ENCODE measurements at places on chromosomes 1 and 21. TPM values are rescaled to one million over a fixed set of nuclear protein-coding genes. Genes with fewer than 3 reads are reported as not detected.

DNA sequence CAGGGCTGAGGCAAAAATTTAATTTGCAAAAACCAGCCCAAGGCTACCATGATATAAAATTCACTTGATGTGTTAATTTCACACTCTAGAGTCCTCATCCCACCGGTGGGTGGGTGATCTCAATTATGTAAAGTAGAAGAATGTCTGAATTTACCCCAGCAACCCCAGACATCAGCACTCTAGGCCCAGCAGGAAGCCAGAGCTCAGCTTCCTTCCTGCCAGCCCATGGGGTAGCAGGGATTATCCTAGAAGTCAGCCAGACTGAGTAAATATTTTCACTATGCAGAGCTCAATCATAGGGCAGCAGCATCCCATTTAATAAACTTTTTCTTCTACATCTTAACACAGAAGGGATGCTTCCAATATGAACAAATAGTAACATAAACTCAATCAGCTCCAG lies 71.0 kb downstream of the SIPA1L2 start:
- DNase-seq = no peak

- DNase-seq = no peak
These were observed 29.3 kb upstream of the MAN1C1 start for GRCh38 chr1:25587290-25587689.

The S100A1 gene
- not detected for total RNA-seq

The SPATA1 gene
- total RNA-seq = 1.2 TPM

GRCh38 chr1:232597721-232598120 lies 32.2 kb downstream of the SIPA1L2 start:
- DNase-seq = no peak

The SPATA21 gene
- total RNA-seq = not detected

GRCh38 chr21:24188506-24188905 lies 1418.8 kb downstream of the MRPL39 start:
- no peak for DNase-seq

- no peak for DNase-seq
These were observed 25.8 kb downstream of the COL18A1 start for GRCh38 chr21:45430521-45431501.

GRCh38 chr1:59541891-59542290 lies 245.0 kb downstream of the FGGY start:
- no peak for DNase-seq

- DNase-seq = no peak
These were observed 1.8 kb downstream of the NPPA start for GRCh38 chr1:11845641-11846335.

GRCh38 chr1:9294910-9295636 lies 2.4 kb downstream of the SPSB1 start:
- DNase-seq = no peak

The IGSF3 gene
- total RNA-seq = 32.5 TPM

- DNase-seq = no peak
These were observed 2.2 kb upstream of the GBP6 start for GRCh38 chr1:89361681-89362080.

DNA sequence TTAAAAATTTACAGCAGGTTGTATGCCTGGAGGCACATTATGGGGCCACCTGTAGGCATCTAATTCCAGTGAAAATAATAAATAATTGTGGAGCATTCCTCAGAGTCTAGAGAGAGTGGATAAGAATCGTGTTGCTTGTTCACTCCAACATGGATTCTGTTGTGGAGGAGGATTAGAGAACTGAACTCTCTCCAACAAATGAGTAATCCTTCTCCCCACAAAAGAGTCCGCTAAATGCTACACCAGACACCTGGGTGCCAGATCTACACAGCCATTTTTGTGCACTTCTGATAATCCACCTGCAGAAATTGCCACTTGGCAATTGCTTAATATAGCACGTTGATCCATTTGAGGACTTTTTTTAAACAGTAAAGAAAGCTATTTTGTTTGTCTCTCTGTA lies 113.7 kb upstream of the DPYD start:
- DNase-seq = no peak

DNA sequence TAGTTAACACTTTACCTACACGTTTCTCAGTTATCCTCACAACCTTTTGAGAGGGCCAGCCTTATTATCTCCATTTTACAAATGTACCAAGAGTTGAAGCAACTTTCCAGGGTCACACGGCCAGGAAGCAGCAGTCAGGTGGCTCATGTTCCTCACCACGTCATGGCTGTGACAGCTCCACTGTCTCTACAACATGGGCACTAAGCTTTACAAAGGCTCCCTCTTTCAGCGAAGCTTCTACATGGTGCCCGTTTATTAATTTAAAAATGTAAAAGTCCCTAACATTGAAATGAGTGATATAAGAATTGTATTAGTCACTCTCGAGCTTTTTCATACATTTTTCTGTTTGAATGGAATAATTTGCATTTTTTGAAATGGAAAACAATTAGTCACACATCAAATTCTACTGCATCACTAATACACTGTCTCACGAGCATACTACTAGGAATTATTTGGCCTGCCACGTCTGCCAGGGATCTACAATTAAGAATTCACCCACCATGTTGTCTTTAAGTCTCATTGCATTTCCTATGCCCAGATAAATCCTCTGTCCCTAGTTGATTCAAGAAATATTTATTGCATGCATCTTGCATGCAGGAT lies 28.4 kb upstream of the LIN9 start:
- DNase-seq = no peak

GRCh38 chr1:228112167-228112566 lies 3.1 kb upstream of the MRPL55 start:
- no peak for DNase-seq

The HCN3 gene
- total RNA-seq = 3.0 TPM

The NUDT4B gene
- total RNA-seq = 3.7 TPM

- DNase-seq = peak; percentile 4
These were observed 339 bp upstream of the RNPC3 start for GRCh38 chr1:103525114-103525606.

The AMY1C gene
- not detected for total RNA-seq

- DNase-seq = no peak
These were observed 283.1 kb downstream of the DSCAM start for GRCh38 chr21:40563900-40564299.

GRCh38 chr21:30227633-30228404 lies 11.9 kb upstream of the CLDN8 start:
- DNase-seq = peak; percentile 69

GRCh38 chr1:167200749-167201148 lies 19.9 kb upstream of the POU2F1 start:
- DNase-seq = no peak

The THEM4 gene
- 16.5 TPM for total RNA-seq

DNA sequence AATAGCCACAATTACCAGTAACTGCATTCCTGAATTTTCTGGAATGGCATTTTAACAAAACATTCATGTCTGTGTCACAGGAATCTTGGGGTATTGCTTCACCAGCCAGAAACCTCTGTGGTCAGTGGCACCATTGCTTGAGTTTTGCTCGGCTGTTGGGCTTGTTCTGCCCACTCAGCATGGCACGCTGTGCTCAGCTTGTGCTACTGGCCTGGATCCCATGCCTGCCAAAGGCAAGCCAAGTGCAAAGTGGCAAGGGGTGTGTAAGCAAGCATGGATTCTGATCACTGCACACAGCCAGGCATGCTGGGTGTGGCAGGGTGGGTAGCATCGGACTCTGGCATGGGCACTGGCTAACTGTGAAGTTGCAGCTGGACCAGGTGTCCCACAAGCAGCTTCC lies 1150.9 kb downstream of the MRPL39 start:
- DNase-seq = no peak

- no peak for DNase-seq
These were observed 13.4 kb downstream of the RTCA start for GRCh38 chr1:100279358-100279923.

The CACNA1S gene
- total RNA-seq = 1.9 TPM

GRCh38 chr1:112093372-112093694 lies 103.9 kb upstream of the KCND3 start:
- no peak for DNase-seq

The HENMT1 gene
- total RNA-seq = 11.4 TPM

DNA sequence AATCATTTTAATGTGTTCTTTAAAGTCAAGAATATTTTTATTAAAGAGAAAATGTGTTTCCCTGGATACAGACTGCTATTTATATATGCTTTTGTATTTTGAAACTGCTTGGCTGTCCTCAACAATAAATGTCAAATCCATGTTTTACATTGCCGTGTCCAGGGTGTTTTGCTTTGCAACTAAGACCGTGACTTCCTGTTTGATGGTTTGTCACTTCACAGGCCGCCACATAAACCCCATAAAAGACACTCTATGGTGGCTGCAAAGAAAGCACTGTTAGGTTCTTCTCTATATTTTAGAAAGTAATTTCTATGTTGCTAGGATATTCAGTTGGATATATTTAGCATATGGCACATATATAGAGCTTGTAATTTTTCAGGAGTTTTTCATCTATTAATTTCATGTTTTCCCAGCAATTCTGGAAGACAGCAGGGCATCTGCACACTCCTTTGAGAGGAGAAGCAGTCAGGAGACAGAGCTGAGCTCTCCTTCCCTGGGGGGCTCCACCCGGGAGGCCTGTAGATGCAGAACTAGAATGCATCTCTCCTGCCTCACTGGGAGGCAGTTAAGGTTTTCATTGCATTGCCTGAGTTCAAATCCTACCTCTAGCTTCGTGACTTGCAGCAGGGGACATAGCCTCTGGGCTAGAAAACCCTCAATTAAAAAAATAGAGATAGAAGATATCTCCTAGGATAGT lies 33.1 kb downstream of the PRDM2 start:
- DNase-seq = no peak

- no peak for DNase-seq
These were observed 12.2 kb upstream of the GPR161 start for GRCh38 chr1:168148916-168149315.

GRCh38 chr1:94755675-94756074 lies 64.5 kb upstream of the SLC44A3 start:
- no peak for DNase-seq

DNA sequence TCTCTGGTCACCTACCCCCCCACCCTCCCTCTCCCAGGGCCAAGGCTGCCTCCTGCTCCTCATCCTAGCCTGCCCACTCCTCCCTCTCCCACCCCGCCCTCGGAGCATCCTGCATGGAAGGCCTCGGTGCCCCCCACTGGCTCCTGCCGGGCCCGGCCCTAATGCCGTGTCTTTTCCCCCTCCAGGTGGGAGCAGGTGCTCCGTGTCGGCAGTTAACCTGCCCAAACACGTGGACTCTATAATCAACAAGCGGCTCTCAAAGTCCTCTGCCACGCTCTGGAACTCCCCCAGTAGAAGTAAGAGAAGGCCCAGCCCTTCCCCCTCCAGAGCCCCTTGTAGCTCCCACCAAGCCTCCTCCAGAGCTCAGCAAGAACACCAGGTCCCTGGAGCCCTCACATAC lies 18.8 kb downstream of the MAP7D1 start:
- DNase-seq = no peak

The NUF2 gene
- 21.5 TPM for total RNA-seq

The SV2A gene
- total RNA-seq = 5.5 TPM

DNA sequence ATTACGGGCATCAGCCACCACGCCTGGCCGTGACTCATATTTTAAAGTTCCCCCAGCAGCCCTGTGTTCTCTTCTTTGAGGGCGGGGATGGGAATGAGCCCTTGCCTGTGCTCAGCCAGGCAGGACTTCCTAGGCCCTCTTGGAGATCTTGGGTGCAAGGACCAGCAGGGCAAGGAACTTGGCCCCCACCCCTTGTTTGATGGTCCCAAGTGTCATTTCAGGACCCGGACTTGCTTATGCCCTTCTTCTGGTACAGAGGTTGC lies 9.3 kb downstream of the RASSF5 start:
- no peak for DNase-seq

The PLCH2 gene
- total RNA-seq = 7.0 TPM

DNA sequence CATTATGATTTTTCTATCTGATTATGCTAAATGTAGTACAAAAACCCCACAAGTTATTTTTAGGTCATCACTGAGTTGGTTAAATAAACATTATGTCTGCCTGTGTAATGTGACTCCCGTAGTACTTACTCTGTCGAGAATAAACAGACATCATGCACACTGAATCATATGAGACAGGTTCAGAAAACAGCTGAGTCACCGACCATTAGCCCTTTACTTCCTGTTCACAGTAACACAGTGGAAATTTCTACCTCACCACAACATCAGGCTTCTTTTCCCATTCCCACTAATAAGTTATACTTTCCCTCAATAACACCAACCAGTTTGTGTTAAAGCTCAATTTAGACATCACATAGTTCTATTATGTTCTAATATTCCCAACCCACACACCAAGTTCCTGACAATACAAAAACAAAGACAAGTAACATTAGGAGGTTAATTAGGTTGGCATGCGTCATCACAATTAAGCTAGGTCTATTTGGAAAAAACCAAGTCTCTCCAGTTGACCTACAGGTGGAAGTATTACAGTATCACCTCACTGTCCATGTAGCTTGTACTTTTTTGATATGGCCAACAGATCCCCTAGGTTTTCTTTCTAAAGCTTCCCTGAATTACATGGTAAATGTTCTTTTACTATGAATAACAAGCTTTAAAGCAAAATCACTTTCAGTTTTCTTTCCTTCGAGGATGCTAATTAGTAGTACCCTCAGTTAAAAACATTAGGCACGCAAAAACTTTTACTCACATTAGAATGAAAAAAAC lies 154.2 kb downstream of the EIF4G3 start:
- peak; percentile 82 for DNase-seq

- no peak for DNase-seq
These were observed 9.3 kb upstream of the FCRL1 start for GRCh38 chr1:157829210-157829609.

- DNase-seq = no peak
These were observed 26.9 kb upstream of the SYNC start for GRCh38 chr1:32729254-32730046.

GRCh38 chr1:99650030-99650429 lies 4.1 kb downstream of the PALMD start:
- no peak for DNase-seq

The MATN1 gene
- 0.85 TPM for total RNA-seq

- DNase-seq = no peak
These were observed 24.8 kb downstream of the GRIK3 start for GRCh38 chr1:37009521-37009920.

- no peak for DNase-seq
These were observed 4.1 kb downstream of the ORC1 start for GRCh38 chr1:52400131-52400530.

DNA sequence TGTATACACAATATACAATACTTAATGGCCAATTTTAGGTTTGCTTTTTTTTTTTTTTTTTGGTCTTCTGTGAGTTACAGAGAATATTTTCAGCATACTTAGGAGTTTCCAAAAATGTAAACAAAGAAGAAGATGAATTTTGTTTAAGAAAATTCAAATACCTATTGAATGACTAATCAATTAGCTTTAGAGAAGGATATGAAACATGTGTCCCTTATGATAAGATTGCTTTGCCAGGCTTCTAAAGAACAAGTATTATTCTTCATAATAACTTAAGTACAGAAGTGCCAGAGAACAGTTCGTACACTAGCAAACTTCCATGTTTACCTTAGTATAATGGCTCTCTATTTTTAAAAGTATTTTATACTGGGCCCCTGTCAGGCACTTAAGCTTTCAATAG lies 1191.0 kb upstream of the NCAM2 start:
- no peak for DNase-seq

GRCh38 chr1:92326681-92327080 lies 27.8 kb downstream of the RPAP2 start:
- DNase-seq = no peak
